ENCODE measurements at places on chromosomes 16 and 17.

DNA sequence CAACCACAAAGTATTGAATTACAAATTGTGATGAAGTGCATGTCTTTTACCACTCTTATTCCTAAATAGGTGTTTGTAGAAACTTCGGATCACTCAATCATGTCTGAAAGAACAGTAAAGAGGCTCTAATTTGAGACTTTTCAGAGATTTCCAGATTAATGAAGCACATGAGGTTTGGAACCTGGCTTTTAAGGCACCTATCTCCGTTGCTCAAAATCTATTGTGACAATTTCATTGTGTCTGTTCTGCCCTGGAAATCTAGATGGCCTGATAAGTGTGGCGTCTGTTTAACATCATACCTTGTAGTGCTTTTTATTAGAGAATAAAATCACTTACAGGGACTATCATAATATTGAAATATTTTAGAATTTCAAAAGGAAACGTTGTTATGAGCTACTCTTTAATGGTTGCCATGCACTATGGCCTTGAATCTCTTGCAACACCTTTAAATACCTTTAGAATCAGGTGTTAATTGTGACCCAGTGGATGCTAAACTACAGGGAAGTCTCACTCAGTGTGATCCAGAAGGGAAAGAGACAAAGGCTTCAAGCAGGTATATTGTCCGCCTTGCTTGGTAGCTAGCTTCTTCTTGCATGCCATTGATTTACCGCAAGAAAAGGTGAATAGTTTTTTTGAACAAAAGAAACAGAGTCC is 210.3 kb downstream of the CNTNAP4 start:
- DNase-seq: no peak

DNA sequence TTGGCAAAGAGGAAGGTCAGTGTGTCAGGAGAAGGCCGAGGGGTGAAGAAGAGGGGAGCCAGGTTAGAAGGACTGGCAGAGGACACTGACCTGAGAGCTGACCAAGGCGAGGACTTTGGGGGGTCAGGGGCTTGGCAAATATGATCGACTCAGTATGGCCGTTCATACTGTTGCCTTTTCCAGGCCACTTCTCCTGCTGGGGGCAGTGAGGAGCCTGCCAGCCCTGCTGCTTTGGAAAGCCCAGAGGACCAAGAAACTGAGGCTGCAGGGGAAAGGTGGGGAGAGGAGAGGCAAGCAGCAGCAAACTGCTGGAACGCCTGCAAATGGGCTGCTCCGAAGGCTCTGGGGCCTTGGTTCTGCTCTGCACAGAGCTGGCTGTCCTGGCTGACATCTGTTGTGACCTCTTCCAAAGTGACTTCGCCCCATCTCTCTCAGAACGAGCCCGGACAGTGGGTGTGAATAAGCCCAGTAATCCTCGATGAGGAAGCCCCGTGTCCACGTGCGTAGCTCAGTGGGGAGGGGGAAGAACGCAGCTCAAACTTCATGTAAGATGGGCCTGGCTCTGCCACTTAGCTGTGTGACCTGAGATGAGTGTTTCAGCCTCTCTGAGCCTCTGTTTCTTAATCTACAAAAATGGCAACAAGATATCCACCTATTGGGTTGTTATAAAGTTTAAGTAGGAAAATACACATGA is 111.3 kb downstream of the SALL1 start:
- no peak for DNase-seq

DNA sequence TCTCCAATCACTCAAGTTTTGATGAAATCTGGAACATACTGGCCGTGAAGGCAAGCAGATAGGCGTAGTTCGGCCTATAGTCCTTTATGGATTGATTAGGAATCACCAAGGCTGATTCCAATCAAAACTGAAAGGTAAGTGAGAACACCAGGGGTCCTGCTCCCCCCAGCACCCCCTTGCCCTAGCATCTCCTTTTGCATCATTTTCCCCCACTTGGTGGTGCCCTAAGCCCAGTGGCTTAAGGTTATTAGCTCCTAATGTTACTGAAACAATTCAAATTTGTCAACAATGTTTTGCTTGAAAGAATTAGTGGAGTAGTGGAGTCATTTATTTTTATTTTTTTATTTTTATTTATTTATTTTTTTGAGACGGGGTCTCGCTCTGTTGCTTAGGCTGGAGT is 4.9 kb downstream of the SLFN14 start:
- DNase-seq: no peak

- DNase-seq: no peak
Observed at GRCh38 chr16:50169555-50170096, 16.5 kb downstream of the TENT4B start.

GRCh38 chr17:83203472-83204221 is 124.2 kb downstream of the METRNL start:
- DNase-seq: no peak

- DNase-seq: no peak
Observed at GRCh38 chr16:143456-143855, 5.0 kb upstream of the NPRL3 start.

DNA sequence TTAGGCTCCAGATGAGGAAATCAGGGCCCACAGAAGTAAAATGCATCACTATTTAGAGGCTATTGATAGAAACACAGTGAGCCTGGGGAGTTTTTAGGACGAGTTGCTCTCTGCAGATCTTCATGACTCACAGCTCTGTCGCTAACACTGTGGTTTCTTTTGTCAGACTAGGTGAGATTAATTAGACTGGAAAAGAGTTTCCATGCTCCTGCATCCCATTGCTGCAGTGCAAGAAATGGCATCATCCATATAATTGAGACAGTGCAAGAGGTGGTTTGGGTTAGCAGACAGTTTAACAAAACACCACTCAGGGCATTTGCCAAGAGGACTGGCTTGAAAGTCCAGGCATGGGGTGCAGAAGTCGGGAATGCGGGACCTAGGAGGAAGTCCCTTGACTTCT is 198.8 kb upstream of the CACNG5 start:
- DNase-seq: peak; percentile 56

DNA sequence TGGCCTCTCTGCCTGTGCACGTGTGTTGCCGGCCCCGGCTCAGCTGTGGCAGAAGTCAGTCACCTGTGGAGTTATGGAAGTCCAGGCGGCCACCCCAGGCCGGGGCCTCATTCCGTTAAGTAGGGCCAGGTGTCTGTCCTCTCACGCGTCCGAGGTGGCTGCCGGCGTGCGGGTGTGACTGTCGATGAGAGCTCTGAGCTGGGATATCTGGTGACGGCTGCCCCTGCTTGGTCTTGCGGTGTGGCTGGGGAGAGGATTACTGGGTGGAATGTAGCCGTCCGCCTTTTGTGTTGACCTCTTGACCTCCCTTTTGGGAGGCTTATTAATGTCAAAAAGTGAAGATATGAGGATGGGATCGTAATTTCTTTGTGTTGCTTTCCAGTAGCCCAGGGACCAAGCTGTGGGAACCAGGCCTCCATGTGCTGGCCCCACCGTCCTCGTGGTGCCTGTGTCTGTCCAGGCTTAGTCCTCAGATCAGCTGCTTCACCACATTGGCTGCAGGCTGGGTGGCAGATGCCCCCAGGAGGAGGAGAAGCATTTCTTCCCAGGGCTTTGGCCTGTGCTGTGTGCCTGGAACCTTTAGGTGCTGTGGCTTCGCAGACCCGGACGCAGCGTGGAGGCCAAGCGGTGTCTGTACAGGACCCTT is 23.0 kb upstream of the ZNF750 start:
- DNase-seq: no peak

GRCh38 chr16:87536795-87537142 is 43.9 kb upstream of the ZCCHC14 start:
- DNase-seq: no peak

DNA sequence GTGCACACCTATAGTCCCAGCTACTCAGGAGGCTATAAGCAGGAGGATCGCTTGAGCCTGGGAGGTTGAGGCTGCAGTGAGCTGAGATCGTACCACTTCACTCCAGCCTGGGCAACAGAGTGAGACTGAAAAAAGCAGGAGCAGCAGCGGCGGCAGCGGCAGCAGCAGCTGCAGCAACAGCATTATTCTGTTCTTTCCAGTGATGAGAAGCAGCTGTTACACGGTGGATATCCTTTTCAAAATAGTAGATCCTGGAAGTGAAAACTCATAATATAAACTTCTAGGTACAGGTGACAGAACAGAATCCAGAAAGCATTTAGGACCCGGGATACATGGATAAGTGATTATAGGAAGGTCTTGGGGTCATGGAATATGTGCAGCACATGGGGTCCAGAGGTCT is 17.8 kb upstream of the HNF1B start:
- no peak for DNase-seq

GRCh38 chr16:88951989-88952388 is 25.0 kb downstream of the CBFA2T3 start:
- DNase-seq: no peak

DNA sequence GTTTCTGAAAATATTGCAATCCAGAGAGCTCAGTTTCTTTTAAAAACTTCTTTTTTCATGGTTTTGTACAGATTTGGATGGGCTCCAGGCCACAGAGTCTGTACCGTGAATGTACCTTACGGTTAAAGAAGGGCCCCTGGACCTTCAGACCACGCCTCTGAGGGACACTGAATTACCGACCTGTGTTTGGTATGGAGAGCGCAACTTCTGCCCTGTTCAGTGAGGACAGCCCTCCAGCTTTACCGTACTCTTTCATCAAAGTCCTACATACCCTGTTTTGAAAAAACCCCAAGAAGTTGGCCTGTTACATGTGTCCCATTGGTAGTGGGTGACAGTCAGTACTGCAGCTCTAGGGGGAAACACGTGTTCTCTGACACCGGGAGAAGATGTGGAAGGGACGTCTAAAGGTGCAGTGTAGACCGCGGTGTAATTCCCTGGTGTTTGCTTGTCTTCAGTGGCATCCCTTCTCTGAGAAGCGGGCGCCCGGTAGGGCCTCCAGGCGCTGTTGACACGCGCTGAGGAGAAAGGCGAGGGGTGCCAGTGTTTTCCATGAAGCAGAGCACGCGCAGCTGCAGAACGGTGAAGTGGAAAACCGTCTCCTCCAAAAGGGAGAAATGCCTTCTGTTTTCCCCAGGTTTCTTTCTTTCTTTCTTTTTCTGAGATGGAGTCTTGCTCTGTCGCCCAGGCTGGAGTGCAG is 6.2 kb downstream of the PGS1 start:
- DNase-seq: no peak

DNA sequence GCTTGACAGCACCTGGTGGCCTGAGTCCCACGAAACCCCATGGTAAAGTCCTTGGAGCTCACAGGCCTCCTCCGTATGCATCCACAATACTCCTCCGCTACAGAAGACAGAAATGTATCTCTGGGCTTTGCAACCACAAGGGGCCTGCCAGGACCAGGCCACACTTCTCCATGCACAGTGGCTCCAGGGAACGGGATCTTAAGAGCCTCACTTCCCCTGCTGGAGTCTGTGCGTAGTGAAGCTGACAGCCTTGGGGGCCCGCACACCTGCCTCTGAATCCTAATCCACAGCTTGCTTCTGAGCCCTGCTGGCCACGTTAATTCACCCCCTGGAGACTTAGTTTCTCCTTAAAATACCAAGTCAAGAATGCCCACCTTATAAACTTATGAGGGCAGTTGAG is 125.7 kb downstream of the COPRS start:
- no peak for DNase-seq

- no peak for DNase-seq
Observed at GRCh38 chr16:17984810-17985209, 351.7 kb downstream of the NPIPA8 start.

DNA sequence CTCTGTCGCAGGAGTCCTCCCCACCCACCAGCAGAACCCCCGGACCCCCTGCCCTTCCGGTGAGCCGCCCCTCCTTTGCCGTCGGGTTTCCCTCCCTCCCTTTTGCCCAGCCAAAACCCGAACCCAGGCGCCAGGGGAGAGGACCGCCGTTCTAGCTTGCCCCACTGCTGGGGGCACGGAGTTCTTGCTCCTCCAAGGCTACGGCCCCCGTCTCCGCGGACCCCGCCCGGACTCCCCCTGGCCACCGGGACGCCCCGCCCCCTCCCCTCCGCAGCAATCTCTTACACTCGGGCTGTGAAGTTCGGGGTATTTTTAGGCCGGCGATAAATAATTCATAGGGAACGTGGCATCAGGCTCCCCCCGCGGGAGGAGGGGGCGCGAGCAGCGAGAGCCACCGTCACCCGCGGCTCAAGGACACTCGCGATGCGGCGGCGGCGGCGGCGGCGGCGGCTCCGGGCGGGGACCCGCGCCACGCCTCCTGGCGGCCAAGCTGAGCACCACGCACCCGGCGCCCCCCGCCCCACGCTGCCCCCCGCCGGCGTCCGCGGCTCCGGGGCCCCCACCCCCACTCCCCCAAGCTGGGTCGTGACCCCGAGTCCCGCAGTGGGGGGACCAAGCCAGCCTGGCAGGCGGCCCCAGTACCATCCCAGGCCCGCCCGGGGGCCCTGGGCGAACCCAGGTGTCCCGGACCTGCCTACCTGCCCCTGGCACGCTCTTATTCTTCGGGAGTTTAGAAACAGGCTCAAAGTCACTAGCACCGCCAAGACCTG is at the start of gene GRIN2C:
GRIN2C (minus strand) TSS at position 427 of the 770 bp plus-strand sequence. CDS start 4,793 bp downstream, outside the sequence.
- no peak for DNase-seq

DNA sequence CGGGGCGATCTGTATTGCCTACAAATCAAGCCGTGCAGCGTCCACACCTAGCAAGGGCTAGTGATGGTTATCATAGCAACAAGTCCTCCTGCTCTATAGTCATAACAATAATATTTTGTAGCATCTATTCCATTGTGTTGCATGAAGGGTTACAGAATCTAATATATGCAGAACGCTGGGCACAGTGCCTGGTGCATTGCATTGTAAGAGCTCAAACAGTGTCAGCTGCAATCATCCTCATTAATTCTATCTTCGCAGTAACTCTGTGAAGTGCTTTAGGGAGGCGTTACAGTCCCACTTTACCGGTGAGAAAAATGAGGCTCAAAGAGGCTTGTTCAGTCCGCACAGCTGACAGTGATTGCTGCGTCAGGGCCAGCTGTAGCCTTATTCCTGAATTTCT is 149.4 kb downstream of the RBFOX1 start:
- no peak for DNase-seq

GRCh38 chr17:66043419-66043818 is 148.5 kb downstream of the CEP112 start:
- no peak for DNase-seq

- no peak for DNase-seq
Observed at GRCh38 chr17:48564188-48565021, 13.7 kb downstream of the HOXB4 start.

DNA sequence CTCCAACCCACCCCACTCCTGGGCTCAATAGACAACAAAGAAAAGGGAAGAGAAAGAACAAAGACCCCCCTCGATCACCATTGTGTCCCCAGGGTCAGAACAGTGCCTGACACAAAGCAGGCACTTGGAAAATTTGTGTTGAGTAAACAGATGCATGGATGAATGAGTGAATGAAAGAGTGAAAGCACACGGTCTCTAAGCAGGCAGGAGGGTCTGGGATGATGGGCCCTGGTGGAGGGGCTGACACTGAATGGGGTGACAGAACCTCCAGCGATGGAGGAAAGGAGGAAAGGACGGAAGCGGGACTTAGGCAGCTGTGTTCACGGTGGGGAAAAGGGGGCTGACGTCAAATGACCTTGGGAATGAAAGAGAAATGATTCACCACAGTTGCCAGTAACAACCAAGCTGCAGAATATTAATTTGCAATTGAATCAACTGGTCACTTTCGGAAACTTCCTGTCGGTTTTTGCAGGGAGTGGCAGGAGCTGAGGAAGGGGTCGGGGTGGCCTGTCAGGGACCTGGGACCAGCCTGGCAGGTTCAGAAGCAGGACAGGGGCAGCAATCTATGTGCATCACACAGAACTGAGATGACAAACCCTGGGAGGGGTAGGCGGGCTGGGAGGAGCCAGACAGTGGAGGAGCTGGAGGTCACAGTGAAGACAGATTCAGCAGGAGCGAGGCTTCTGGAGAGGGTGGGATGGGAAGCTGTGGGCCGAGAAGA is 6.7 kb upstream of the GAST start:
- no peak for DNase-seq

All from foreskin keratinocyte (primary cell).